A549 (cell line): ENCODE measurements at places on chromosomes 1 and 21. TPM values are rescaled to one million over a fixed set of nuclear protein-coding genes. Genes with fewer than 3 reads are reported as not detected.

- DNase-seq, result no peak
These were observed 7.1 kb upstream of the MAP1LC3C start for GRCh38 chr1:242005866-242006535.

- peak; percentile 51 for DNase-seq
These were observed 1.0 kb upstream of the F11R start for GRCh38 chr1:161021970-161022353.

DNA sequence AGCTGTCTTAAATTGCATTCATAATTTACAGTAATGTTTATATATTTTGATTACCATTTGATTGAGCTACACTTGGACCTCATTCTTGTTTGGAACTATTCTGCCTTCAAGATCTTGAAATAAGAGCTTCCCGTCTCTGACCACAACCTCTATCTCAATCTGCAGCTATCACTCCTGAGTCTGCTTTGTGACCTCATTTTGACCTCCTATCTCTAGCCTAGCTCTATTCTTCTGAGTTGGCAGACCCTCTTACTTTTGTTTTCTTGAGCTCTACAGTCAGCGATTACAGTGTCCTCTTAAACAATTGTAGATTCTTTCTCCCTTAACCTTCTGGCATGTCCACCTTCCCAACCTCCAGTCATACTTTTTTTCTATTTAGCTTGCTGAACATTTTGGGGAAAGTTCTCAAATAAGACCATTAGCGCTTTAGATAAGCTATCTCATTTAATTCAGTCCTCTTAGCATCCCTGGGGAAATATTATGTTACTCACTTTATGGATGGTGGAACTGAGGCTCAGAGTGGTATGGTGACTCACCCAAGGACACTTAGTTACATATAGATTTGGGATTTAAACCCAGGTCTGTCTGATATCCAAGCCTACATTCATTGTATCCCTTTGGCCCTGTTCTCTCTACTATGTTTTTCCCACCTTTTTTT, 19.1 kb downstream of the RPAP2 start:
- no peak for DNase-seq

GRCh38 chr1:10074852-10075730, 42.3 kb downstream of the UBE4B start:
- no peak for DNase-seq

GRCh38 chr1:164813776-164814175, 254.8 kb downstream of the PBX1 start:
- no peak for DNase-seq

DNA sequence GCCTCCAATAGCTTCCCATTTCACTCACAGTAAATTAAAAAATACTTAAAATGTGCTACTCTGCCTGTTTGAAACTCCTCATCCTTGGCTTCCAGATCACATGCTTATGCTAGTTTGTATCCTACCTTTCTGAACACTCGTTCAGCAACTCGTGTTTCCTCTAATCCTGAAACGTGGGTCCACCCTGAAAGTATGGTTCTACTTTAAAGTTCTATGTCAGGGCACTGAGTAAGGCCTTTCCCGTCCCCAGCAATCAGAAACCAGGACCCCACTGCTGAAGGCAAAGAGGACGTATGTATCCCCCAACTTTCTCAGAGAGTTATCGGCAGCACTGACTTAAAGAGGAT, 419 bp upstream of the TSEN15 start:
- no peak for DNase-seq

DNA sequence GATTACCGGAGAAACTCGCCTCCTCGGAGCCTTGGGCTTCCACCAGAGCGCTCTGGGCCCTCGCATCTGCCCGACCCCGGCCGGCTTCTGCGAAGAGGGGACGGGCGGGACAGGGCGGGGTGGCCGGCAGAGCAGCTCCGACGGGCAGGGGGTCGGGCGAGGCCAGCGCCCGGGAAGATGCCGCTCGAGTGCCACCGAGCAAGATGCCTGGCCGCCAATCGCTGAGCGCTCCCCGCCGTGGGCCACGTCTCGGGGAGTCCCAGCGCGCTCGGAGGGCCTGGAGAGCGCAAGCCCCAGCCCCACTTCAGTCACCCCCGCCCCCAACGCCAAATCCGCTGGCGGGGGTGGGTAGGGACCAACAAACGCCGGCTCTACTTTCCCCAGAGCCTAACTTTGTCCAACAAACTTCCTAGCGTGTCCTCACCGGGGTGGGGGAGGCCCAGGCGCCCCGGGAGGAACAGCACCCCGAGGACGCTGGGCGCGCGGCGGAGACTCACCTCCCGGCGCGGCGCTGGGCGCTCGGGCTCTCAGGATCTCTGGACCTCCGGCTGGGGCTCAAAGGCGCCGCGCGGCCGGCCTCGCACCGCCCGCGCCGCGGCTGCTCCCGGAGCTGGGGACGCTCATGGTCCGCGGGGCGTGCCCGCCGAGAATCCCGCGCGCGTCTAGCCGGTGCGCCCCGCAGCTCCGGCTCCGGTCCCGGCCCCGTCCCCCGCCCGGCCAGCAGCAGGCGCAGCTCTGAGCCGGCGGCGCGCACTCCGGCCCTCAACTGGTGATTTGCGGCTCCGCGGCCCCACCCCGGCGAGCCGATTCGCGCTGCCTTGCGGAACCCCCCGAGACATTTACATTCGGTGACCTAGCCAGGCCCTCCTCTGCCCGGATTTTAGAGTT, at the start of gene BCAR3:
Gene BCAR3, minus strand, starts transcription at position 737 of the 888 bp plus-strand sequence. CDS start 6,907 bp downstream, outside the sequence.
- peak; percentile 70 for DNase-seq

- DNase-seq, result no peak
These were observed 61.8 kb downstream of the RUNX3 start for GRCh38 chr1:24868016-24868875.

DNA sequence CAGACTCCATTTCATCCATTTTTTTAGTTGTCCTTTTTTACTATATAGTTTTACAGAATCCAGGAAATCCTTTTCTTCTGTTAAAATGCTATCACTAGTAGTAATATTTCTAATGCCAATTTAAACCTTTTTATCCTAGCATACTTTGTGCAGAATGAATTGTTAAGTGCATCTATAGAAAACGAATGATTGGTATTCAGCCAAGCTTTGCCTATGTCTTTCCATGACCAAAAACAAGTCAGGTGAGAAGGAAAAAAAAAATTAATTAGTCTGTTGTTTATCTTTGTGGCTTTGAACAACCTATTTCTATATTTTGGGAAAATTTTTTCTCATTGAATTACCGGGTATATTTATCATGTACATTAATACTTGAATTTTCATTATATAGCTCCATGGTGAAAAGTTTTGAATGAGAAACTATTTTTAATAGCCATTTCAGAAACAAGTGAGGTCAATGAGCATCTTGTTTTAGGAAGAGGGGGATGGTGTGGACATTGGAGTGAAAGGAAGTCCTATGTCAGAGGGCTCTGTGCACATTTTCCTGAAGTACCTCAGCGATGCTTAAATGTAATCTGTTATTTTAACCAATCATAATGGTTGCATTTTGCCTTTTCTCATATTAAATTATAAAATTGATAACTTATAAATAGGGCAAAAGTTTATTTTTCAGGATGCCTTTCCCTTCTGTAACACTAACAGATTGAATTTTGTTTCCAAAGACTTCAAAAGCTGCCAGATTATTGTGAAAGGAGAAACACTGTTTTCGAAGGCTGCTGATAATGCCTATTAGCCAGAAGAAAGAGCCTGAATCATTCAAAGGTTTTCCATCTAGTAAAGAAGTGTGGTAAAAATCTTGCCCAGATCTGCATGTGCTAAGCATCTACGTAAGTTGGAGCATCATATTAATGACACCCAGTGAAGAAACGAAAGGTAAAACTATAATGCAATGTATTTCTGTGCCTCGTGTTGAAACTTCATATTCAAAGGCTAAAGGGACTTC, 73.8 kb upstream of the S1PR1 start:
- DNase-seq, result no peak

GRCh38 chr1:9628541-9629444, 22.7 kb upstream of the PIK3CD start:
- no peak for DNase-seq

DNA sequence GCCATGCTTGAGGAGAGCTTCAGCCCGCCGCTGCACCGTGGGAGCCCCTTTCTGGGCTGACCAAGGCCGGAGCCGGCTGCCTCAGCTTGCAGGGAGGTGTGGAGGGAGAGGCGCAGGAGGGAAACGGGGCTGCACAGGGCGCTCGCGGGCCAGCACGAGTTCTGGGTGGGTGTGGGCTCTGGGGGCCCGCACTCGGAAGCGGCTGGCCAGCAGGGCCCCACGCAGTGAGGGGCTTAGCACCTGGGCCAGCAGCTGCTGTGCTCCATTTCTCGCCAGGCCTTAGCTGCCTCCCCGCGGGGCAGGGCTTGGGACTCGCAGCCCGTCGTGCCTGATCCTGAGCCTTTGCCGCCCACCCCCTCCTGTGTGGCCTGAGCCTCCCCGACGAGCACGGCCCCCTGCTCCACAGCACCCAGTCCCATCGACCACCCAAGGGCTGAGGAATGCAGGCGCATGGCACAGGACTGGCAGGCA, 1554.0 kb downstream of the KCNT2 start:
- no peak for DNase-seq

Gene SPATA46
- not detected in 3 replicates for polyA plus RNA-seq

Gene SLC5A3
- polyA plus RNA-seq, result 5.7 to 7.7 TPM (median 6.6 TPM) in 3 replicates

Gene CHRM3
- 0.01 to 0.15 TPM (median 0.05 TPM) in 3 replicates for polyA plus RNA-seq

Gene GSTM5
- polyA plus RNA-seq, result not detected in 3 replicates
